ENCODE measurements at places on chromosomes 5 and 9.
A peak's percentile ranks its signal among the peaks of the same experiment; 100 is the strongest.

DNA sequence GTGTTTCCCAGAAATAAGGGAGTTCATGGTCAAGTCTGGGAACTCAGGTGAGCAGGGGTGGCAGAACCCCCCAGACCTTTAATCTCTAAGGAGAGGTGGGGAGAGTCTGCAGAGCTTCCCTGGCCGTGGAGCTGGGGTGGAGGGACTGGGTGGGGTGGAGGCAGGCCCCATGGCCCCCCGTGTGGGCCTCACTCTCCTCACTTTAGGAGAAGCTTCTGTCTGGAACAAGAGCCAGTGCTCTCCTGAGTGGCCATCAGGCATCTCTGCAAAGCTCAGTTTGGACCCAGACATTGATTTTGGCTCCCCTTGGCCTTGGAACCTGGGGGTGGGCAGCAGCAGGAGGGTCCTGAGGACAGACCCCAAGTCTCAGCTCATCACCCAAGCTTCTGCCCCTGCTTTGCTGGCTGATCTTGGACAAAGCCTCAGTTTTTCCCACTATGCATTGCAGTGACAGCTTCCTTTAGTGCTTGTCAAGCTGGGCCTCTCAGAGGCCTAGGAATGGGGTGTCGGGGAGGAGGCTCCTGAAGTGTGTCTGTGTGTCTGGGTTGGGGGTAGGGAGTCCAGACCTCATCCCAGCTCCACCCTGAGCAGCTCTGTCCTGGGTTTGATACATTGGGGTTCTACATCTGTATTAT is 3.5 kb upstream of the GBGT1 start:
- no peak for DNase-seq

GRCh38 chr5:173412566-173412965 is 84.4 kb upstream of the STC2 start:
- no peak for DNase-seq

DNA sequence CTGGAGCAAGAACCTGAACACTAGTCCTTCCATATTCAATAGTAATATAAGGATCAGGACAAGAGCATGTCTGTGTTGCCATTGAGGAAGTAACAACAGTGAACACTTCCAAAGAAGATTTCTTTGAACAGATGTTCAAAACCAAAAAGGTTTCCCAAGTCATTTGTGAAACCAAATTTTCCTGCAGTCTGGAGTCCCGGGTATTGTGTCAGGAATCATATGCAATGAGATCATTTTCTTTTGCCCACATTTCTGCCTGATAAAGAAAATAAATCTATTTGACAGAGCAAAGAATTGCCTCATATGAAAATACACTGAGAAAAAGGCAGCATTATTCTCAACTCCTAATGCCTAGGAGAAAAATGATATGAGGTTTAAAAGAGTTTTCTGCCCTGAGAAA is 151.7 kb downstream of the SNX18 start:
- peak; percentile 81 for DNase-seq

DNA sequence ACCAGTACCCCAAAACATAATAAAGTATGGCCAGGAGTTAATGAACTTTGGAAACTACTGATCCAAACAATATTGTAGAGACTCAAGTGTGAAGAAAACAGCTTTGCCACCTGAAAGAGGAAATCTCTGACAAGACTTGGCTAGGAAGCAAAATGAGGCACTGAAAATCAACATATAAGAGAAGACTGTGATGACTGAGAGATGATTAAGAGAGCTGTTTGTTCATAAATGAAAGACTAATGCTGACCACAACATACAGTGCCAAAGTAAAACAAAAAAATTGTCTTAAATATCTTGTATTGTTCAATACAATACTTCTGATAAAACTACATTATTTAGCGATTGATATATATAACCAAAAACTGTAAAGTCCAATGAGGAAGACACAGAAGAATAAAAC is 7.2 kb downstream of the RC3H2 start:
- no peak for DNase-seq

DNA sequence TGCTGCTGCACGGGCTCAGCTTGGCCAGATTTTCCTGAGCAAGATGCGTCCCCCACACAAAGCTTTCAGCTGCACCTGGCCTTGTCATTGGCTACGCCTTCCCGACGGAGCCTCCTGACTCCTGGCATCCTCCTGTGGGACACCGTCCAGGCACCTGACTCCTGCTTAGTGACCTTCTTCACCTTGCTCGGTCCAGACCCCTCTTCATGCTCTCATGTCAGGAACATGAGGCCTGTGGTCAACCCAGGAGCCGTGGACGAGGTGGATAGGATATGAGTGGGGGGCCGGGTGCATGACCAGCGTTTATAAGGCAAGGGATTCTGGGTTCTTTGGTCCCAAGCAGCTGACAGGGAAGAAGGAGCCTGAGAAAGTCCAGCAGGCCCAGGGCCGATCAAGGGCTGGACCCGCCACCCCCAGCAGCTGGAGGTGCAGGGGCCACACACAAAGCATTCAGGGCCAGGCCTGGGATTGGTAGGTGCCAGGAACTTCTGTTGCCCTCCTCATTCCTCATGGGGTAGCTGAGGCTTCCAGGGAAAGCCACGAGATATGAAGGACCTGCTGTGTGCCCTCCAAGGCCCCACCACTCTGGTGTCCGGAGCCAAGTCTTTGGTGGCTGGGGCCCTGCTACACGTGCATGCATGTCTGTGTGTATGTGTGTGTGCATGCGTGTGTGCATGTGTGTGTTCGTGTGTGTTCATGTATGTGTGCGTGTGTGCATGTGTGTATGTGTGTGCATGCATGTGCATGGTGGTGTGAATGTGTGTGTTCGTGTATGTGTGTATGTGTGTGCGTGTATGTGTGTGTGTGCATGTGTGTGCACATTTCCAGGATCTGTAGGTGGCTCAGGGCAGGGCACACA is 34.9 kb downstream of the SLC6A3 start:
- no peak for DNase-seq

- DNase-seq = no peak
Observed at GRCh38 chr5:16863469-16863946, 72.6 kb downstream of the MYO10 start.

DNA sequence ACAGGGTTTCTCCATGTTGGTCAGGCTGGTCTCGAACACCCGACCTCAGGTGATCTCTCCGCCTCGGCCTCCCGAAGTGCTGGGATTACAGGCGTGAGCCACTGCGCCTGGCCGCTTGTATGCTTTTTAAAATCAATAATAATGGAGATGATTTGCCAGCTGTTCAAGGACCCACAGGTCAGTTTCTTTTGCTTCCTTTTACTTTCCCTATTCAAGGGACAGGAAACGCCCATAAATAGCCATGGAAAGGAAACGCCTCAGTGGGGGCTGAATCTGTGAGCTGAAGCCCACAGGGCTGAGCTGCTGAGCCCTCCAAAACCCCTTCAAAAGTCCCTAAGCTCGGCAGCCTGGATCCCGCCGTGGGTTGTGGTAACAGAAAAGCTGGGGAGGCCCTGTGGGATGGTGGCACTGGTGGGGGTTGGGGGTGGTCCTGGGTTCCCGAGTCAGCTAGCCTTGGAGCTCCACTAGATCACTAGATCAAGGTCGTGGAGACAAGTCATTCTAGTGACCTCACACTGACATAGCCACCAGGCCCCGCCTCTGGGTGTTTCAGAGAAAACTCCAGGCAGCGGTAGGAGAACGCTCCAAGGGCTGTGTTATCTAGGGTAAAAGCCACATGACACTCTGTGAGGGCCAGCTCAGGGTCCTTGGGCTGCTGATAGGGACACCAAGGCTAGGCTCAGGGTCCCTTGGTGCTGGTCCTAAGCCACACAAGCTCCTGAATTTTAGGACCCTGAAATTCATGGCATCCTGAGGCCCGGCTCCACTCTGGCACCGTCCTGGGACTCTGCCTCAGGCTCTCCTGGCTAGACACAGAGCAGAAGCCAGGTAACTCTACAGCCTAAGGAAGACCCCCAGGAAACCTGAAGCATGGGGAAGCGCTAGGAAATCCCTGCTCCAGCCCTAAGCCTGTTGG is 18.0 kb upstream of the DUSP1 start:
- no peak for DNase-seq
